ENCODE measurements at places on chromosomes 7 and 10. TPM values are rescaled to one million over a fixed set of nuclear protein-coding genes. Genes with fewer than 3 reads are reported as not detected.
A peak's percentile ranks its signal among the peaks of the same experiment; 100 is the strongest.

DNA sequence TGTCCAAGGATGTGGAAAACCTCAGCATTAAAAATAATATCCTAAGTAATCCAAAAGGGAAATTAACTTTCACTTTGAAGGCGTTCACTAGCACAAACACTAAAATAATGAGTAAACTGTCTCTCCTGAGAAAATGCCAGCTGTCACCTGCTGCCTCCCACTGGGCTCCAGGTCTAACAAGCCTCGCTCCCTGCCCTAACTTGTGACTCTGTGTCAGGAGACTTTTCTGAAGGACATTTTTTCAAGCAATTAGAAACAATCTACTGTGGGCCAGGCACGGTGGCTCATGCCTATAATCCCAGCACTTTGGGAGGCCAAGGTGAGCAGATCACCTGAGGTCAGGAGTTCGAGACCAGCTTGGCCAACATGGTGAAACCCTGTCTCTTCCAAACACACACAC is 72.8 kb upstream of the GLCCI1 start:
- H3K4me3 ChIP-seq: no peak overlapping the region
- no peak overlapping the region for H3K27ac ChIP-seq
- H3K36me3 ChIP-seq: no peaks in the 10 kb centered on the region

GRCh38 chr10:72012796-72013195 is 48.6 kb downstream of the CHST3 start:
- H3K4me3 ChIP-seq: no peak overlapping the region
- H3K27ac ChIP-seq: no peak overlapping the region
- H3K36me3 ChIP-seq: peaks cover 6% of the 10 kb centered on the region
- H3K27me3 ChIP-seq: no peaks in the 10 kb centered on the region
- DNase-seq: no peak

DNA sequence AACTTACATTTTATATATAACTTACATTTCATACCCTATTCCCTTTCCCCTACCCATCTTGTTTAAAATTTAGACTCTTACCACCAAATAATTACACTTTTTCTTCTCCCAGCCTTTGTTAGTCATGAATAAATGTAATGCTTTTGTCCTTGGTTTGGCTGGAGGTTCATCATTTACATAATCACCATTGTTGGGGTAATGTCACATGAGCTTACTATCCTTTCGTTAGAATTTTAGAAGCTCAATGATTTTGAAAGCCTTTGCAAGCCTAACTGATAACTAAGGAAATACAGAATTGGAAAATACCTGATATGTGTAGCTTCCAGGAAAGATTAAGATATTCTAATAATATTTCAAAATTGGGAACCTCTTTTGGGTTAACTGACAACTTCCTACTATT is 171.7 kb downstream of the PLXDC2 start:
- peaks cover under 1% of the 10 kb centered on the region for H3K4me1 ChIP-seq
- H3K27ac ChIP-seq: no peak overlapping the region
- H3K27me3 ChIP-seq: no peaks in the 10 kb centered on the region
- DNase-seq: no peak
- no peaks in the 10 kb centered on the region for H3K36me3 ChIP-seq

DNA sequence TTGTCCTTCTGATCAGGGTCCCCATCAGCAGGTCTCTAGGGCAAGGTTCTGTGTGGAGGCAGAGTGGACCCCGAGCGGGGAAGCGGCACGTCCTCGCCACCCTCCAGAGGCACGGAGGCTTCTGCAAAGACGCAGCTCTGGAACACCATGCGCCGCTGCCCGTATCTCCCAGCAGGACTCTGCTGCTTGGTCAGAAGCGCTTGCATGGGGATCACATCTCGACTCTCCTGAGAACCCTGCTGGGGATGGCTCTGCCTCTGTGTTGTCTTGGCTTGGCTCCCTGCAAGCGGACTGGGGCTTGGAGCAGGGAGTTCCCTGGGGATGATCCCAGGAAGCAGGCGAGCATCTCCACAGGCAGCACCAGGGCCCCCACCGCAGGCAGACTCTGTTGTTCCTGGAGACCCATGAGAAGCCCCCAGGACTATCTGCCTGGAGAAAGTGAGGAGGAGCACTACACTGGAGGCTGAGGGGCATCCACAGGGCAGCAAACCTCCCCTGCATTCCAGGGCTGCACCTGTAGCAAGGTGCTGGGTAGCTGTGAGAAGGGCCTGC is 520.5 kb downstream of the GLRX3 start:
- H3K36me3 ChIP-seq: no peaks in the 10 kb centered on the region
- DNase-seq: no peak
- no peaks in the 10 kb centered on the region for H3K4me1 ChIP-seq
- H3K27ac ChIP-seq: no peak overlapping the region

DNA sequence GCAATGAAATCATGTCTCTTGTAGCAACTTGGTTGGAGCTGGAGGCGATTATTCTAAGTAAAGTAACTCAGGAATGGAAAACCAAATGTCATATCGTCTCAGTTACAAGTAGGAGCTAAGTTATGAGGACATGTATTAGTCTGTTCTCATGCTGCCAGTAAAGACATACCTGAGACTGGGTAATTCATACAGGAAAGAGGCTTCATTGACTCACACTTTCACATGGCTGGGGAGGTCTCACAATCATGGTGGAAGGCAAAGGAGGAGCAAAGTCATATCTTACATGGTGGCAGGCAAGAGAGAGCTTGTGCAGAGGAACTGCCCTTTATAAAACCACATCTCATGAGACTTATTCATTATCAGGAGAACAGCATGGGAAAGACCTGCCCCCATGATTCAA is 370.1 kb upstream of the PRKCQ start:
- no peak for DNase-seq
- no peaks in the 10 kb centered on the region for H3K27me3 ChIP-seq
- H3K4me3 ChIP-seq: no peak overlapping the region
- H3K27ac ChIP-seq: no peak overlapping the region
- H3K4me1 ChIP-seq: no peaks in the 10 kb centered on the region
- no peaks in the 10 kb centered on the region for H3K36me3 ChIP-seq

DNA sequence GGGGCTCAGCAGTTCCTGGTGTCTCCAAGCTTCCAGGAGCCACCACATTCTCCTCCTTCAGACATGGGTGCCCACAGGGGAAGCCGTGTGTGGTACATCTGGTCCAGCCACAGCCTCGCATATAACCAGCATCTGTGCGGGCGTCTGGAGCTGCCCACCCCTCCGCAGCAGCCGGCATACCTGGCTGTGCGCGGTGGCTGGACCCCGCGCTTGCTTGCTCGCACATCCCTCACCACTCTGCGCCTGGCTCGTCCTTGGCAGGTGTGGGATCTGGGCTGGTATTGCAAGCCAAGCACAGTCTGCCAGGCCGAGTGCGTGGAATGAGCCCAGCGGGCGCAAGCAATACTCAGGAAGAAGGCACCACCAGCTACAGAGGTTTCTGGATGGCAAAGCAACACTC is 117.7 kb upstream of the MBL2 start:
- H3K36me3 ChIP-seq: no peaks in the 10 kb centered on the region
- H3K4me1 ChIP-seq: no peaks in the 10 kb centered on the region
- H3K27me3 ChIP-seq: no peaks in the 10 kb centered on the region

- peaks cover 14% of the 10 kb centered on the region for H3K4me1 ChIP-seq
- no peak overlapping the region for H3K27ac ChIP-seq
Observed at GRCh38 chr7:99618726-99619125, 2.0 kb downstream of the ZSCAN25 start.

DNA sequence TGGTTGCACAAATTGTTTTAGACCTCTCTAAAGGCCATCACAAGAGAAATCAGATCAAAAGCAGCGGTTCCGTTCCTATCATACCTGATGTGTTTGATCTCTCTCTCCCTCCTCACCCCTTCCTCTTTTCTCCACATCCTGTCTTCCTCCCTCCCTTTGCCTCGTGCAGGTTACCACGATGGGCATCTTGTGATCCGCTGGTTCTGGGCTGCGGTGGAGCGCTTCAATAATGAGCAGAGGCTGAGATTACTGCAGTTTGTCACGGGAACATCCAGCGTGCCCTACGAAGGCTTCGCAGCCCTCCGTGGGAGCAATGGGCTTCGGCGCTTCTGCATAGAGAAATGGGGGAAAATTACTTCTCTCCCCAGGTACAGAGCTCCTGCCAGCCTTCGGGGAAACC is 28.5 kb upstream of the STK17A start:
- H3K4me3 ChIP-seq: no peak overlapping the region
- no peaks in the 10 kb centered on the region for H3K27me3 ChIP-seq
- no peaks in the 10 kb centered on the region for H3K36me3 ChIP-seq
- no peak for DNase-seq
- peak overlapping the region; percentile 68 for H3K27ac ChIP-seq
- H3K4me1 ChIP-seq: peaks cover 8% of the 10 kb centered on the region

LIPN gene
- total RNA-seq: 1.6 TPM

PPP1R17 gene
- total RNA-seq: not detected

AMZ1 gene
- total RNA-seq: 0.47 TPM

DNA sequence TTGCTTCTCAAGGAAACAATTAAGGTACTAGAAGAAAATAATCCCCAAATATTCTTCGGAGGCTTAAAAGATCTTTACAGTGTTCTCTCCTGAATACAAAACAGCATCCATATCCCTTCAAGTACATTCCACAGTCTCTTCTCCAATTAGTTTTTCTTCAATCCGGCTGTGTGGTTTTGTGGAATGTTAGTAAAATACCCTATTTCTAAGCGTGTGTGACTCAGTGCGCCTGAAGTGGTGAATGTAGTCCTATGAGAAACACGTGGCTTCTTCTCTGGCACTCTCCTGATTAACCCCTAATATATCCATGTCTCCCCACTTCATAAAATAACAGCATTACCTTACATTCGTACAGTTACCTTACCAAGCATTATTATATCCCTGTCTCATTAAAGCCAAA is 570.2 kb downstream of the ARL4A start:
- H3K4me3 ChIP-seq: no peak overlapping the region
- no peaks in the 10 kb centered on the region for H3K4me1 ChIP-seq
- no peak for DNase-seq
- H3K27ac ChIP-seq: no peak overlapping the region
- no peaks in the 10 kb centered on the region for H3K36me3 ChIP-seq

DNA sequence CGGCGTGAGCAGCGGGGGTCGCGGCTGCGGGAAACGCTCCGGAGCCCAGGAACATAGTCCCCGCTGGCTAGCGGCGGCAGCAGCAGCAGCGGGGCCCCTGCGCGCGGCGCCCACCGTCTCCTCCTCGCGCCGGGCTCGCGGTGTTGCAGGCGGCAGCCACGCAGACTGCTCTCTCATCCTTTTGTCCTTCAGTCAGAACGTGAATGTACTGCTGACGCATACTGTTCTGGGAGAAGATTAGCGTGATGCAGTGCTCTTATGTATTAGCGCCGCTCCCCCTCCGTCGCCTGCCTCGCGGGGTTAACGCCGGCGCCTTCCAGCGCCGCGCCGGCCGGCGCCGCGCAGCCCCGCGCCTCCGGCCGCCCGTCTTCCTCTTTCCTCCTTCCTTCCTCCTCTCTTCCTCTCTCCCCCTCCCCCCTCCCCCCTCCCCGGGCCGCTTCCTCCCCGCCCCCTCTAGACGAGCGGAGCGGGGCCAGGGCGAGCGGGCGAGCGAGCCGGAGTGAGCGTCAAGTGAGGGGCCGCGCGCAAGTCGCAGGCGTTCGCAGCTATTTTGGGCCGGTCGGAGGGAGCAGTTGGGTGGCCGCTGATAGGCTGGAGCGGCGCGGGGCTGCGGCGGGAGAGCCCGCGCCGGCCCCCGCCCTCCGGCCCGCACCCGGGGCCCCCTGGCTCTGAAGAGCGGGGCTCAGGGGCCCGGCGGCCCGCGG is 816 bp upstream of the LRRC4 start:
- H3K4me3 ChIP-seq: peak overlapping the region; percentile 67
- DNase-seq: peak; percentile 64
- H3K36me3 ChIP-seq: no peaks in the 10 kb centered on the region

- peaks cover 15% of the 10 kb centered on the region for H3K4me1 ChIP-seq
- no peaks in the 10 kb centered on the region for H3K36me3 ChIP-seq
- no peak within 1 kb of the TSS for H3K27ac ChIP-seq
- DNase-seq: no peak
- H3K27me3 ChIP-seq: peaks cover 42% of the 10 kb centered on the region
Observed at GRCh38 chr10:81874875-81875466, at the start of gene NRG3. TSS of gene NRG3 (plus strand) at chr10:81875194.

DNA sequence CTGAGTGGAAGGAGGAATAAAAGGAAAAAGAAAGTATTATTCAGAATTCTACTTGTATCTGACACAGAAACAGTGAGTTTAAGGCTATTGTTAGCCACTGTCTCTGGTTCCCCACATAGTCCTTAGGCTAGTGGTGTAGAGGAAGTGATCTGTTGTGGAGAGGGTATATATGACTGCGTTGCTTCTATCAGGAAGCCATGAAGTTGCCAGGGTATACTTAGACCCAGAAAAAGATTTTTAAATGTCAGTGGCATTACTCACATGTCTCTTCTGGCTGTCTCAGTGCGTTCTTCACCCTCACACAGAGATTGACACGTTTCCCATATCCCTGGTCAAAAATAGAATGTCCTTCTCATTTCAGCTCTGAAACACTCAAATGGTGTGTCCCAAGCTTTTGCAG is 72.7 kb downstream of the SEM1 start:
- no peaks in the 10 kb centered on the region for H3K27me3 ChIP-seq
- H3K36me3 ChIP-seq: no peaks in the 10 kb centered on the region
- H3K4me3 ChIP-seq: no peak overlapping the region
- H3K27ac ChIP-seq: no peak overlapping the region
- DNase-seq: no peak

All from lower lobe of right lung (tissue), 2 donors.